ENCODE measurements at places on chromosomes 6 and 20. TPM values are rescaled to one million over a fixed set of nuclear protein-coding genes. Genes with fewer than 3 reads are reported as not detected.

OOEP gene
- not detected for total RNA-seq

DNA sequence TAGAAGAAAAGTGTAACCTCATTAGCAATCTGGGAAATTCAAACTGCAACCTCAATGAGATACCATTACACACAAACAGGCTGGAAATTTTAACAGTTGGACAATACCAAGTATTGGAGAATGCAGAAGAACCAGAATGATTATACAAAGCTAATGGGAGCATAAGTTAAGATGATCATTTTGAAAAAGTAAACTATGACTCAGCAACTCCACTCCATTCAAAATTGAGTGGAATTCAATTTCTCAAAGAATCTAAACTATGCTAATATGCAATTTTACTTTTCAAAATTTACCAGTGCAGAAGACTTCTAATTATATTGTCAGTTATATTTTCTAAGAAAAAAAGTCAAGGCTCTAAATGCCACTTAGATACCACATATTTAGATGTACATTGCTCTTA lies 17.2 kb downstream of the GPLD1 start:
- no peak for DNase-seq

HLA-DRA gene
- total RNA-seq, result not detected

ERVFRD-1 gene
- total RNA-seq, result not detected

GRCh38 chr6:106886922-106887797 lies 87.4 kb downstream of the CD24 start:
- no peak for DNase-seq

GRCh38 chr6:42710316-42710715 lies 12.1 kb downstream of the PRPH2 start:
- no peak for DNase-seq

DNA sequence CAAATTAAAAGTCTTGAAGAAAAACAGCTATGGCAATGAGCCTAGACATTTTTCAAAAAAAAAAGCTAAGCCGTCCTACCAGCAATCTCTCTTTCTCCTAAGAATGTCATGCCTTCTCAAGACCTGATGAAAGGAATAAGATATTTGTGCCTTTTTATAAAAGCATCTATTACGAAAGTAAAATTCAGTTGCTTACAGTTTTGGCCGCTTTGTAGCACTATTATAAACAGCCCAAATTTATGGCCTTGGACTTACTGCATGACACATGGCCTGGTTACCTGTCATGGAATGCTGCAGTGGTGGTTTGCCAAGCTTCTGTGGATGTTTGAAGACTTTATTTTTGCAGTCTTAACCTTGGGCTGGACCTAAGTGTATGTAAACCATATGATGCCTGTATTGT lies 22.2 kb upstream of the VAPB start:
- DNase-seq, result no peak

- DNase-seq, result no peak
These were observed 87.8 kb upstream of the SIRPA start for GRCh38 chr20:1807394-1807793.

GRCh38 chr20:53409447-53409717 lies 184.3 kb downstream of the ZNF217 start:
- DNase-seq, result no peak

DNA sequence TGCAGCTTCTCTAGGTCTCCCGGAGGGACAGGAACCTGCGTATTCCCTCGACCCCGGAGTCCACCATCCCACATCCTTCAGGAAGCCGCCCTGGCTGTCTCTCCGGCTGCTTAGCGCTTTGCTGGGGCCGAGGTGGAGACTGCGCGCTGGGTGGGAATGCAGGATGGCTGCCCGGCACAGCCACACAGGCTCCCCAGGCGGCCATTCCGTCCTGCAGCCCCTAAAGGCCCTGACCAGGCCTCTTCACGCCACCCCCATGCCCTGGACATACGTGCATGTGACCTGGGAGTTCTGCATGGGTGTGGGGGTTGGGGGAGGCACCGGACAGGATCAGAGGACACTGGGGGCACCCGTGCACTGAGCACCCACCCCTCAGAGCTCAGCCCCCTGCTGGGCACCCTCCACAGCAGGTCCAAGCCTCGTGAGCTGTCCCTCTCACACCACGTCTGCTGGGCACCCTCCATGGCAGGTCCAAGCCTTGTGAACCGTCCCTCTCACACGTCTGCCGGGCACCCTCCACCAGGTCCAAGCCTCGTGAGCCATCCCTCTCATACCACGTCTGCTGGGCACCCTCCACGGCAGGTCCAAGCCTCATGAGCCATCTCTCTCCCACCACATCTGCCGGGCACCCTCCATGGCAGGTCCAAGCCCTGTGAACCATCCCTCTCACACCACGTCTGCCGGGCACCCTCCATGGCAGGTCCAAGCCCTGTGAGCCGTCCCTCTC lies 40.4 kb upstream of the CHRNA4 start:
- DNase-seq, result no peak

- no peak for DNase-seq
These were observed 66.6 kb upstream of the CCN6 start for GRCh38 chr6:111987295-111987694.

QRSL1 gene
- total RNA-seq, result 19.9 TPM

SIRPB2 gene
- not detected for total RNA-seq

MYBL2 gene
- total RNA-seq, result 124 TPM

- no peak for DNase-seq
These were observed 493.8 kb upstream of the MANEA start for GRCh38 chr6:95083506-95083905.

BNIP5 gene
- not detected for total RNA-seq

RNF146 gene
- 49.8 TPM for total RNA-seq

DNA sequence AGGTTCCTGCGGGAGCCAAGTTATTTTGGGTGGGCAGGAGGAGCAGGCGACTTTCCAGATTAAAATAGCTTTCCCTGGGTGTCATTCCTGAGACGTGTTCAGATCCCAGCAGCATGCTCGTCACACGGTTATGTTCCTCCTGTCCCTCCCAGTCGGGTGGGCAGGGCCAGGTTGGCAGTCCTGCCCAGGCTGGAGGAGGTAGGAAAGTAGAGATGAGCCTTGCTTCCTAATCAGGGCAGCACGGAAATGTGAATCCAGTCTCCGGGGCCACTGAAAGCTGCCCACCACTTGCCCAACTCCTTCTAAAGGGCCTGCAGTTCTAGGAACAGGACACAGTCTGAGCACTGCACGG lies 137.0 kb downstream of the MRPL14 start:
- no peak for DNase-seq

- DNase-seq, result no peak
These were observed 31.5 kb downstream of the TRAF3IP2 start for GRCh38 chr6:111573892-111574797.

GRCh38 chr20:18901980-18902737 lies 88.6 kb downstream of the SCP2D1 start:
- no peak for DNase-seq

GRCh38 chr20:10362674-10363073 lies 71.3 kb downstream of the MKKS start:
- DNase-seq, result no peak

PTCRA gene
- not detected for total RNA-seq

POU5F1 gene
- total RNA-seq, result not detected

- DNase-seq, result no peak
These were observed 20.6 kb upstream of the AKIRIN2 start for GRCh38 chr6:87722540-87723169.

GRCh38 chr6:84685983-84686584 lies 78.3 kb downstream of the TBX18 start:
- DNase-seq, result peak; percentile 3

GRCh38 chr6:165636402-165637048 lies 26.5 kb downstream of the PDE10A start:
- DNase-seq, result no peak

DNA sequence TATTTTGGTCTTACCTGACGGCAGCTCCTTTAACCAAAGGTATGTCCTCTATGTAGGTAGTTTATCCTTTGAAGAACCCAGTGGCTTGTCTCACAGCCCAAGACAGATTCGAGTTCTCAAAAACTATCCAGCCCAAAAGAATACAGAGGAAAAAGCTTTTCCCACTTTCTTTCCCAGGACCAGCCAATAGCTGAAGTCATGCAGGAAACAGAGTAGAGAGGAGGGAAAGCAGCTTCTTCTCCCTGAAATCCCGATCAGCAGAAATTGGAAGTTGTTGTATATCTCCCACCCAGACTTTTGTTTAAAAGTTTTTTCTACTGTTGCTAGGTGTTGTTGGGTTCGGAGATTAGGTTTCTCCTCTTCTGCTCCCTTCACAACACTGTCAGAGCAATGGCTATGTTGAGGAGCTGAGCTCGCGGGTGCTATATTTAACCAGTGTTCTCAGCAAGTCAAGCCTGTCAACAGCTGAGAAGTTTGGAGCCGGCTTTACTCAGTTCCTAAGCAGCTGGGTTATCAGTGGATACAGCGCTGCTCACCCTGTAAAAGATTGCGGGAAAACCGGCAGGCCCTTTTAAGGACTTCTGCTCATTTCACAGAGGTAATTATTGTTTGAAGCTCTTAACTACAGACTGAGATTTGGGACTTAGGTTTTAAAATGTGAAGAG lies at the start of gene FILIP1:
Gene FILIP1 (minus strand): TSS at position 401 of the 665 bp plus-strand sequence. CDS start 78,828 bp downstream, outside the sequence.
- DNase-seq, result no peak

GRCh38 chr6:136608991-136609390 lies 58.8 kb upstream of the MAP7 start:
- no peak for DNase-seq

ZBP1 gene
- total RNA-seq, result not detected

DNA sequence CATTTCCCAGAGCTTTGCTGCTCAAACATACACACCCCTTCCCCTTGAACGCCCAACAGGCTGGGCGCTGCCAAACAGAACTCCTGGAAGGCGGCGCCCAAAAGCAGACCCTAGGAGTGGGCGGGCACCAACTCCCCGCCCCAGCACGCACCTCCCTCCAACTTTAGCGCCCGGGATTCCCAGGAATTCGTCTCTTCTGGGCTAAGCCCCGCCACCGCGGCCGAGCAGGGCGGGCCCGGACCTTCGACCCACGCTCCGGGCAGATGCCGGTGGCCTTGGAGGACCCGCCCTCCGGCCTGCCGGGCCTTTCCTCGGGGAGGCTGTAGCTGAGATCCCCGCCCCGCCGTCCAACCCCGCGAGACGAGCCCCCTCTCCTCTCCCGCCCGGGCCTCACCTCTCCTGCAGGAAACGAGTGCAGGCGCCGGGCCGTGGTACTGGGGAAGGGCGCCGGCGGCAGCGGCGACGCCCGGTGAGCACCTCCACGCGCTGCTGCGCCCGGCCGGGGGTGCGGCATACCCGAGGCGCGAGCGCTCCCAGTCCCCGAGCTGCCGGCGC lies 659 bp downstream of the MCUR1 start:
- DNase-seq, result peak; percentile 63

GRCh38 chr6:101429270-101429669 lies 35.8 kb downstream of the GRIK2 start:
- DNase-seq, result no peak

DNA sequence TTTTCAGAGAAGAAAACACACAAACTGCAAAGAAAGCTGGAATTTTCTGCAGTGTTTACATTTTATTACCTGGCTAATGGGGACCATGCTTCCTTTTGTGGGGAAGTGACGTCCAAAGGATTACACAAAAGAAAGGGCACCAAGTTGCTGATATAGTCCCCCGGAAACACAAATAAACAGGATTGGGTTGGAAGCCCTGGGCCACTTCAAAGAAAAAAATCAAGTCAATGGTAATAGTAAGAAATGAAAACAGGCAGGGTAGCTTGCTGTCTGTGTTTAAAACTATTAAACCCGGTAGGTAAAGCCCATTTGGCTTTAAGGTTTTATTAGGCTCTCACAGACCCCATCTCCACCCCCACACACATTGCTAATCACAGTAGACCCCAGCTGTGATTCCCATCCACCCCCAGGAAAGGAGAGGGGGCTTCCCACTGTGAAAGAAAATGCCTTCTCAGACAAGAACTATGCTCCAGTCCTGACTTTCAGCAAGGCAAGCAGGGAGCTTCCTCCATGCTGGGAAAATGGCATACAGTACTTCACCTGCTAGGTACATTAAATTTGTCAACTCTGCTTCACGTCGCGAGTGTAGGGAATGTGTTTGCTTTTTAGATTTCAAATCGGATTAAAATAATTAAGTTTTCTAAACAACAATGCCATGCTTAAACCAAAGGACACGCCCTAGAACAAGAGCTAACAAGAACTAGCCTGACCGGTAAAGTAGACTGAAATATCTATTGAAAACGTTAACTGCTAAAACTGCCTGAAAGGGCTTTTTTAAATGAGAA lies 1.1 kb downstream of the PERP start:
- DNase-seq, result no peak

- DNase-seq, result no peak
These were observed 632.7 kb upstream of the AGPAT4 start for GRCh38 chr6:161906571-161906970.

DNA sequence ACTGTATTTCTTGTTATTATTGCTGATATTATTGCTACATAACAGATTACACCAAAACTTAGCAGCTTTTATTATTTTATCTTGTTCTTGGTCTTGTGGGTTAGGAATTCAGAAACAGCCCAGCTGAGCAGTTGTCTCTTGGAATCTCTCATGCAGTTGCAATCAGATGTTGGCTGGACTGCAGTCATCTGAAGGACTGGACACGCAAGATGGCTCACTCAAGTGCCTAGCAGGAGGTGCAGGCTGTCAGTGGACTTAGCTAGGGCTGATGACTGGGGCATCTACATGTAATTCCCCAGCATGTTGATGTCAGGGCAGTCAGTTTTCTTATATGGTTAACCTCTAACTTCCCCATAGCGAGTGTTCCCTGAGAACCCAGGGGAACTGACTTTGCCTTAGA lies 128.6 kb upstream of the PLCB4 start:
- DNase-seq, result no peak

GRCh38 chr6:145286916-145287315 lies 448.4 kb downstream of the EPM2A start:
- no peak for DNase-seq

- DNase-seq, result no peak
These were observed 282.8 kb upstream of the FOXQ1 start for GRCh38 chr6:1029141-1029540.

NMBR gene
- total RNA-seq, result not detected

TP53TG5 gene
- not detected for total RNA-seq

EHMT2 gene
- total RNA-seq, result 202 TPM

C6orf136 gene
- 15.4 TPM for total RNA-seq

TSBP1 gene
- not detected for total RNA-seq

- no peak for DNase-seq
These were observed 256.7 kb downstream of the ATXN1 start for GRCh38 chr6:16504609-16505008.

Data from neural crest cell (in vitro differentiated cells).